Neural progenitor cell (in vitro differentiated cells): ENCODE measurements at places on chromosomes 13 and 19.
A peak's percentile ranks its signal among the peaks of the same experiment; 100 is the strongest.

GRCh38 chr19:29694669-29695627 is 20.1 kb downstream of the C19orf12 start:
- DNase-seq = peak; percentile 85

GRCh38 chr19:23402388-23402787 is 7.1 kb upstream of the ZNF91 start:
- no peak for DNase-seq

- DNase-seq = no peak
These were observed 483.3 kb upstream of the SPRY2 start for GRCh38 chr13:80824229-80824628.

- no peak for DNase-seq
These were observed 1448.7 kb downstream of the UQCRFS1 start for GRCh38 chr19:27764186-27764804.

DNA sequence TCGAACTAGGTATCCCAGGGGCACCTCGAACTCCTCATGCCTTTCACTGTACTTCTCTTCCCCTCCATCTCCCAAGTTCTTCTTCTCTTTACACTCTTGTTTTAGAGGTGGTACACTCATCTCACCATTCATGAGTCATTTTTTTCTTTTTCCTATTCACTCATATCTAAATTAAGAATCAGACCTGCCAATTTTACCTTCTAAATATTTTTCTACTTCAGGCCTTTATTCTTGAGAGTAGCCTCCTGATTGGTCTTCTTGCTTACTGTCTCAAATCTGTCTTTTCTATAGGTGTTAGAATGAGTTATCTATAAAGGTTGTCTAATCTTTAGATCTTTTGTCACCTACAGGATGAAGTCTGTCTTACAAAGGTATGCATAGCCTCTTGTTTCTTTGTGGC is 20.7 kb downstream of the TDRD3 start:
- no peak for DNase-seq

DNA sequence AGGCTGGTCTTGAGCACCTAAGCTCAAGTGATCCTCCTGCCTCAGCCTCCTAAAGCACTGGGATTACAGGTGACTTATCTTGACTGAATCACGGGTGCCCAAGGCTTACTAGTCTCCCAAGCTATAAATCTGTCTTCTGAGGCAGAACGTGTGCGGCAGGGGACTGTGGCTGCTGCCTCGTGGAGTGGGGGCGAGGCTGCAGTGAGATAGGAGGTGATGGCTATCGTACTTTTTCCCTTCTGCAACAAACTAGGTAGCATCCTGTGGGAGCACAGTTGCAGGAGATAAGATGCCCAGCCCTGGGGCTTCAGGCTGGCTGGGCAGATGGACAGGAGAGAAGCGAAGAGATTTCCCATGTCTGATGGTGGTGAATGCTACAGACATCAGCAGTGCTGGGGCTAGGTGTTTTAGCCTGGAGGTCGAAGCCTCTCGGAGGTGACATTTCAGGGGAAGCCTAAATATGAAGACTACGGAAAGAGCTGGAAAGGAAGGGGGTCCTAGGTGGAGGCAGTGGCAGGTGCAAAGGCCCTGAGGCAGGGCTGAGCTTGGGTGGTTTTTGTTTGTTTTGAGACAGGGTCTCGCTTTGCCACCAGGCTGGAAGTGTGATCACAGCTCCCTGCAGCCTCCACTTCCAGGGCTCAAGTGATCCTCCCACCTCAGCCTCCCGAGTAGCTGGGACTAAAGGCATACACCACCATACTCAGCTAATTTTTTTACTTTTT is 7.4 kb downstream of the B3GNT3 start:
- peak; percentile 0 for DNase-seq

DNA sequence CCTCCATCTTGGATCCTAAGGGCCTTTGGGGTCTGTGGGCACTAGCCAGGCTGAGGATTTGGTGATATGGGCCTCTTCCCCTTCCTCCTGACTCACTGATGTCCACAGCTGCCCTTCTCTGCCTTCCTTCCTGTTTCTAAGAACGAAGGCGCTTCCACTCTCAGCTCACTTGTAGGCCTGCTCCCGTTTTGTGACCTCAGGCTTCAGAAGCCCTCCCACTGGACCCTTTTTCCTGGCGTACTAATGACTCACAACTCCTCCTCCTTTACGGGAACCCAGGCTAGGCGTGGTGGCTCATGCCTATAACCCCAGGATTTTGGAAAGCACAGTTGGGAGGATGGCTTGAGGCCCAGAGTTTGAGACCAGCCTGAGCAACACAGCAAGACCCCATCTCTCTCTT is 55.6 kb downstream of the TMED1 start:
- no peak for DNase-seq

DNA sequence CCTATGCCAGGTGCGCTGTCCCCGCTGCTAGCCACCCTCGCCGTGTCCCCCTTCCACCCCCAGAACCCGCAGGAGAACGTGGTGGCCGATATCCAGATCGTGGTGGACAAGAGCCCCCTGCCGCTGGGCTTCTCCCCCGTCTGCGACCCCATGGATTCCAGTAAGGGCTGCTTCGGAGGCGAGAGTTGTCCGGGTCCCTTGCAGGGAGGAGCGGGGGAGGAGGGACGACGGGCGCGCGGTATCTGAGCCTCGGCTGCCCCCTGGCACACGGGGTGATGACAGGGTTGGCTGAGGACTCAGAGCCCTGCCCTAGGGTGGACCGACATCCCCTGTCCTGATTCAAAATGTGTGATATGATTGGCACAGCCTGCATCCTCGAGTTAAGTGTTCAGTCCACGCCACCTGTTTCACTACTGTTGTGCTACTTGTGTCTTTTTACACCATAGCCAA is 653 bp downstream of the MVB12A start:
- DNase-seq = peak; percentile 77

GRCh38 chr13:36461506-36461905 is 29.2 kb downstream of the CCNA1 start:
- DNase-seq = no peak

DNA sequence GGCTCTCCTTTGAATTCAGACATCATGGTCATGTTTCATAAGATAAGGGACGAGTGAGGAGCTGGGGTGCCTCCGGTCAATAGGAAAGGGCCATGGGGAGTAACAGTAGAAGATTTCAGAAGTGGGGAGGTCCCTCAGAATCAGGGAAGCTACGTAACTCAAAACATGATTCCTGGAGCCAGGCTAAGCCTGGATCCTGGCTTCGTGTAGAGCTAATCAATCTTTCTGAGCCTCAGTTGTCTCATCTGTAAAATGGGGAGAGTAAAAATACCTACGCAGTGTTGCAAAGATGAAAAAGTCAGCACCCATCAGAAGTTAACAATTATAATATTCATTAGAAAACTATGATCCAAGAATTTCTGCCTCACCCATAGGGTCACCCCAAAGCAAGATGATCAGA is 106.5 kb downstream of the CACNA1A start:
- DNase-seq = no peak

GRCh38 chr19:4042064-4042730 is 24.5 kb downstream of the ZBTB7A start:
- DNase-seq = no peak

GRCh38 chr19:10603084-10603872 is 16.2 kb upstream of the AP1M2 start:
- DNase-seq = peak; percentile 54

DNA sequence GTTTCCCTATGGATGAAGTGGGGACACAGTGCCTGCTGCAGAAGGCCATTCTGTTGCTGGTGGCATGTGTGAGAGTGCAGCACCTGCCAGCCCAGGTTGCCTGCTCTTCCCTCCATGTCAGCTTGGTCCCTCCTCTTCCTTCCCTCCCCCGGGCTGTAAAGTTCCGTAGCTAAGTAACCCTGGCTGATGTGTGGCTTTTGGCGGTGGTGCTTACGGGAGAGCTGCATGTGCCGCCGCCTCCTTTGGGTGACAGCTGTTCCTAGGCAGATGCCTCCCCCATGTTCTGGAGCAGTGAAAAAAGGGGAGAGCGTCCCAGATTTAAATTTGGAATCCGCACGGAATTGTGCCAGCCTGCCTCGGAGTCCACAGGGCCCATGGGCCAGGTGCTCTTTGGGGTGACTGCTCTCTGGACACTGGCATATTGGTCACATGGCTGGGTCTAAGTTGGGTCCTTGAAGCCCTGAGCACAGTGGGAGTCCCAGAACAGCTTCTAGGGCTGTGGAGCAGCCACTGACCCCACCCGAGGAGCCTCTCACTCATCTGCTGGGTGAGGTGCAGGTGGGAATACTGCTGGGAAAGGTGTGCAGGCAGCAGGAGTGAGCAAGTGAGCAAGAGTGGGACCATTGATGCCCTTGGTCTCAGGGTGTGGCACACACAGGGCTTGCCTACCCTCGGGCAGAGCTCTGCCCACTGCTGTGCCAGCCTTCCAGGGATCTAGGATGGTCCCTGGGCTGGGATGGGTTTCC is 33.1 kb upstream of the ZNF536 start:
- DNase-seq = no peak

DNA sequence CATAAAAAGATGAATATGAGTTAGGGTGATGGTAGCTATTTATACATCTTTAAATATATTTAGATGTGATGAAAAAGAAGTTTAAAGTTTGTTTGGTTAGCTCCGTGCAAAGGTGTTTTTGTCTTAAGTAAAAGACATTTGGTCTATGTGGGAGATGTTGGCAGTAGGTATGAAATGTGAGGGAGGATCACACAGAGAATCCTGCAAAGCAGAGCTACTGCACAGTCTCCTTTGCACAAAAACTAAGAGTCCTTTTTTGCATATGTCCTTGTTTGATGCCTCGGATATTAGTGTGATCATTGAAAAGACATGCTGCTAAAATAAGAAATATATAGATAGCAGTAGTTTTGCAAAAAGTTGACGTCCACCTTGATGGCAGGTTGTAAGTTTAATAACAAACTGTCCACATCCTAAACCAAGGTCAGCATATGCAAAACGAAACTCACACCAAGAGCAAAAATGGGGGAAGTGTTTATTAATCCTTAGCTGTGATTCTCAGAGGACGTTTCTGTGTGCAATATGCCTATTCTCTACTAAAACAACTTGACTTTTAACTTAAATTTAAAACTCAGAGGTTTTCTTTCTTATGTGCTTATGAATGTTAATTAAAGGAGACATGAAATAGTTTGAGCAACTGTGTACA is 870.1 kb downstream of the PCDH9 start:
- no peak for DNase-seq

DNA sequence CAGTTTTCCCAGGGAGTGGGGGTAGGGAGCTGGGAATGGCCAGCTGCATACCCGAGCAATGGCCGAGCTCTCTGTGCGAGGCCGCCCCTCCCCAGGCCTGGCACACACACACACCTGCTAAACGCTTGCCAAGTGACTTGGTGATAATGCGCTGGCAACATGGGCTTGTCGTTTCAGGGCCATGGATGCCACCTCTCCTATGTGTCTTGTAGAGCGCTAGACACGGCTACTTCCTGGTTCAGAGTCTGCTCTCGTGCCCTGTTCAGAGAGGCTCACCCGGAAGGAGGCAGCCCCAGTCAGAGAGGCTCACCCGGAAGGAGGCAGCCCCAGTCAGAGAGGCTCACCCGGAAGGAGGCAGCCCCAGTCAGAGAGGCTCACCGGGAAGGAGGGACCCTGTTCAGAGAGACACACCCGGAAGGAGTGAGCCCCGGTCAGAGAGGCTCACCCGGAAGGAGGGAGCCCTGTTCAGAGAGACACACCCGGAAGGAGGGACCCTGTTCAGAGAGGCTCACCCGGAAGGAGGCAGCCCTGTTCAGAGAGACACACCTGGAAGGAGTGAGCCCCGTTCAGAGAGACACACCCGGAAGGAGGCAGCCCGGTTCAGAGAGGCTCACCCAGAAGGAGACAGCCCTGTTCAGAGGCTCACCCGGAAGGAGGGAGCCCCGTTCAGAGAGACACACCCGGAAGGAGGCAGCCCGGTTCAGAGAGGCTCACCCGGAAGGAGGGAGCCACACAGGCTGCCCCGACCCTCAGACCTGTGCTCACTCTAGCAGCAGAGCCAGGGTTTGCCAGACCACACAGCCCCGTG is 4.2 kb downstream of the ADPRHL1 start:
- no peak for DNase-seq

DNA sequence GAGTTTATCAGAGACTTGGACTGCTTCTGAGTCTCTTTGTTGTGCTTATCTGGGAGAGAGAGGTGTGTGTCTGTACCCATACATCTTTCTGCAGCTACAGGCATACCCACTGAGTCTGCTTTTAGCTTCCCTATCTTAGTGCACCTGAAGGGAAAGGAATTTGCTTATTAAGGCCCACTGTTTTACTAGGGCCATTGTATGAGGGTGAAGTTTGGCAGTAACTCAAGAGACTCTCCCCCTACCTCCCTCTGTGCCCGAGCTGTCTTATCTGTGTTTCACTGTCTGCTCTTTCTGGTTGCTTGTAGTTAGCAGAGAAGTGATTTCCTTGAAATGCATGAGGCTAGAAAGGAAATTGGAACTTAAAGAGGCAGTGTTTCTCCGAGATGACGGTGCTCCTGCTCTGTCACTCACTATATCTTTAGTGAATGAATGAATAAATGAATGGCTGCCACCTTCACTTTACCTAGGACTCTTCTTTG is 678 bp upstream of the CD33 start:
- no peak for DNase-seq

DNA sequence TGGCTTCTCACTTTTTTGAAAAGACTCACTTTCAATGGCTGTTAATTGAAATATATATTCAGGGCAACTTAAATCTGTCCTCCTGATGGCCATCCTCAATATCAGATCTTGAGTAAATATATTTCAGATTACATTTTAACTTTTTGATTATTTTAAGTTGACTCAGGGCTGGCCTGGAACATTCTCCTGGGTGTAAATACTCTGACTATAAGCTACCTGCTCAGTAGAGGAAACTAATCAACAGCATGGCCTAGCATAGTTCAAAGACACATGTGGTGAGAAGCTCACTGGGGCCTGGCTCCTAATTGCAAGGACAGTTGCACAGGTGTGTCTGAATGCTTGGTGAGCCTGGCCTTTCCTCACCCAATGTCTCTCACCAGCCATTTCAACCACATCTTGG is 5.5 kb upstream of the ZNF726 start:
- DNase-seq = no peak

DNA sequence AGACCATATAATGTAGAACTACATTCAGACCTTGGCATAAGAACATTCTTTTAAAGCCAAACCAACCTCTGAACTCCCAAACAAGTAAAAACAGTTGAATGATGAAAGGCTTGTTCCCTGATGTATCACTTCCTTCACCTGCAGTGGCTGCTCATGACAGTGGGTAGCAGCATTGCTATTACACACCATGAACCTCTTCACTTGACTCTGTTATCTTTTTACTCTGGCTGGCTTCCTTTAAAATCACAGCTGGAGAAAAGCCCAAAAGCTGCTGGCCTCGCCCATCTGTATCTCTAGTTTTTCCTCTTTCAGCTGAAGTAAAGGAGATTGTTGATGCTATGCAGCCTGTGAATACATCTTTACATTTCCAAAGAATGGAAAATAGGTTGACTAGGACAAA is 22.6 kb downstream of the THSD1 start:
- no peak for DNase-seq
